ENCODE measurements at places on chromosomes 7 and 10. TPM values are rescaled to one million over a fixed set of nuclear protein-coding genes. Genes with fewer than 3 reads are reported as not detected.

Gene TCAF2
- 0.10 TPM for total RNA-seq

Gene ITGB1
- total RNA-seq, result 384 TPM

DNA sequence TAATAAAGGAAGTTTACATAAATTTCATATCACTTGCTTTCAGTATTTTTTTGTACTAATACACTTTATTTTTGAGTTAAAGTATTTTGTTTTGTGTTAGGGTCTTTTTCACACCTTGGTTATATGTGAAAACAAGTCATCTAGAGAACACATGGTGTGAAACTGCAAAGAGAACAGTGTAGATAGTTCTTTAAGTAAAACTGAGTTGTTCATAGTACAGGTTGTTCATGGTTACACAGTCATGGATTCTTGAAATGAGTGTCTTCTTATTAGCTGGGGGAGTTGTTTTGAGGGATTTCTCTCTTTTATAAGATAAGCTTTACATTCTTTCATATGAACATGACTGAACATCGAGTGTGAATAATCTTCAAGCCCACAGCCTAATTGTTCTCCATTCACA, 244.2 kb downstream of the THSD7A start:
- no peak overlapping the region for H3K4me3 ChIP-seq
- H3K4me1 ChIP-seq, result no peaks in the 10 kb centered on the region
- no peak overlapping the region for H3K27ac ChIP-seq
- no peak for DNase-seq
- no peaks in the 10 kb centered on the region for H3K27me3 ChIP-seq

DNA sequence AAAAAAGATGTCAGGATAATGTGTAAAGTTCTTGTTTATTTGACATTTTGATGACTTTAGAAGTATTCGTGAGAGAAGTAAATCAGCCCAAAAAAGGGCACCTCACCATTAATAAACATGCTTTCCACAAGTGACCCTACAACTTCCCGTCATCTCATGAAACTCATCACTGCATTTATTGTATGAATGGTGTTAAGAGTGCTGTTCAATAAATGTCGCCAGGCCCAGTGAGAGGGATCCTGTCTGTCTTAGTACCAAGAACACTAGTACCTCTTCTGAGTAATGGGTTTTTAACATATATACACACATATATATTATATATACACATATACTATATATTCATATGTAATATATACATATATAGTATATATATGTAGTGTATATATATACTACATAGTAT, 61.9 kb downstream of the TMEM26 start:
- DNase-seq, result no peak
- H3K4me1 ChIP-seq, result no peaks in the 10 kb centered on the region
- H3K27ac ChIP-seq, result no peak overlapping the region
